ENCODE measurements at places on chromosomes 2 and 18. TPM values are rescaled to one million over a fixed set of nuclear protein-coding genes. Genes with fewer than 3 reads are reported as not detected.

GRCh38 chr2:88211003-88211808 is 41.1 kb downstream of the THNSL2 start:
- DNase-seq, result no peak

DNA sequence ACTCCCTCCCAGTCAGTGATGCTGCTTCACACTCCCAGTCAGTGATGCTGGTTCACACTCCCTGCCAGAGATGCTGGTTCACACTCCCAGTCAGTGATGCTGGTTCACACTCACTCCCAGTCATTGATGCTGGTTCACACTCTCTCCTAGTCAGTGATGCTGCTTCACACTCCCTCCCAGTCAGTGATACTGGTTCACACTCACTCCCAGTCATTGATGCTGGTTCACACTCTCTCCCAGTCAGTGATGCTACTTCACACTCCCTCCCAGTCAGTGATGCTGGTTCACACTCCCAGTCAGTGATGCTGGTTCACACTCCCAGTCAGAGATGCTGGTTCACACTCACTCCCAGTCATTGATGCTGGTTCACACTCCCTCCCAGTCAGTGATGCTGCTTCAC is 34.3 kb upstream of the KCNG2 start:
- no peak for DNase-seq

- no peak for DNase-seq
These were observed 295.3 kb downstream of the CDH7 start for GRCh38 chr18:66046032-66046602.

- DNase-seq, result no peak
These were observed 15.3 kb upstream of the ID2 start for GRCh38 chr2:8666581-8666980.

DNA sequence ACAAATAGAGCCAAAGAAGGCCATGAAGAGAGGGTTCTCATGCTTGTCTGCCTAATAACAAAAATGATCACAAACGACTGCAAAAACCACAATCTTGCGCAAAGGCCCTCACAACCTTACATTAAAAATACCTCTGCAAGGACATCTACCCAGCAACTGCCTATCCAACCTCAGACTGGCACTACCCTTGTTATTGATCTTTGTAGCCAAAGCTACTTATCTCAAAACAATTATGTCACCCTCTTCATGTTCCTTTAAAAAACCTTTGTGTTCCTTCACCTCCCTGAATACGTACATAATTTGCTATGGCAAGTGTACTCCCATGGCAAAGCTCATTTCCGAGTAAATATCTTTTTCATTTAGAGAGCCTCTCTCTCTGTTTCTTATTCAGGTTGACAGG is 44.1 kb downstream of the TMEM163 start:
- DNase-seq, result no peak

DNA sequence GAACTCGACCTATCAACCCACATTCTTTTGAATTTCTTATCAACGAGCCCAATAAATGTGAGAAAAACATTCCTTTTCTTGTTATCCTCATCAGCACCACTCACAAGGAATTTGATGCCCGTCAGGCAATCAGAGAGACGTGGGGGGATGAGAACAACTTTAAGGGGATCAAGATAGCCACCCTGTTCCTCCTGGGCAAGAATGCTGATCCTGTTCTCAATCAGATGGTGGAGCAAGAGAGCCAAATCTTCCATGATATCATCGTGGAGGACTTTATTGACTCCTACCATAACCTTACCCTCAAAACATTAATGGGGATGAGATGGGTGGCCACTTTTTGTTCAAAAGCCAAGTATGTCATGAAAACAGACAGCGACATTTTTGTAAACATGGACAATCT is 378.2 kb downstream of the STK39 start:
- no peak for DNase-seq

- no peak for DNase-seq
These were observed 121.3 kb upstream of the SYT4 start for GRCh38 chr18:43398601-43399000.

DNA sequence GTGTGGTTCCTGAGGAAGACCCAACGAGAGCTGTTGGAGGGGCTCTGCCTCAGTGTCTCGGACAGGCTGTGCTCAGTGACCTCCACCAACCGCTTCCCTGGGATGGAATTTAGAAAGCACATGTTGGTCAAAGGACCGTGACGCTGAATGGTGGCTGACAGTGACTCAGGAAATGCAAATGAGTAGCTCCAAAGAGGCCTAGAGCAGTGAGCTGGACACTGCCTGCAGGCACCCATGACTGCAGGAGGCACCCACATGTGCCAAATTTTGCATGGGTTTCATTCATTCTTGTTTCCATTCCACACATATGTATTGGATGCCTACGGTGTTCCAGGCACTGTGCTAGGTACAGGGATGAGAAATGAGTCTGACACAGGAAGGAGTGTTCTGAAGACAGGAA is 46.4 kb downstream of the ACKR3 start:
- DNase-seq, result no peak

DNA sequence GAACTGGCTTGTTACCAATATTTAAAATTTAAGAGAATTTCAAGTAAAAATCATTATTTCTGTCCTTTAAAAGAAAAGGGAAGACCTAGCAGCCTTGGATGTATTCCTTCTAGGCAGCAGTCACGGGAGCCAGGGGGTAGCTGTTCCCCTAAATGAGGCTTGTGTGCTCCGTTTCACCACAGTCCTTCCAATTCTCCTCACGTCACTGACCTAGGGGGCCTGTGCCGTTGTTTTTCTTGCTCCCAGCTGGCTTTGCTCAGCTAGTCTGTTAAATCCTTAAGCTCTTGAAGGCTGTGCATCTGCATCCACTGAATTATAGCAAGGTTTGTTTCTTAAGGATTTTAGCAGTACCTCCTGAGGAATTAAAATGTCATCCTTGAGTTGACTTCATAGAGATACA is 9.9 kb downstream of the KLHL23 start:
- DNase-seq, result no peak

GRCh38 chr2:67234440-67234839 is 162.7 kb upstream of the ETAA1 start:
- DNase-seq, result peak; percentile 70

DNA sequence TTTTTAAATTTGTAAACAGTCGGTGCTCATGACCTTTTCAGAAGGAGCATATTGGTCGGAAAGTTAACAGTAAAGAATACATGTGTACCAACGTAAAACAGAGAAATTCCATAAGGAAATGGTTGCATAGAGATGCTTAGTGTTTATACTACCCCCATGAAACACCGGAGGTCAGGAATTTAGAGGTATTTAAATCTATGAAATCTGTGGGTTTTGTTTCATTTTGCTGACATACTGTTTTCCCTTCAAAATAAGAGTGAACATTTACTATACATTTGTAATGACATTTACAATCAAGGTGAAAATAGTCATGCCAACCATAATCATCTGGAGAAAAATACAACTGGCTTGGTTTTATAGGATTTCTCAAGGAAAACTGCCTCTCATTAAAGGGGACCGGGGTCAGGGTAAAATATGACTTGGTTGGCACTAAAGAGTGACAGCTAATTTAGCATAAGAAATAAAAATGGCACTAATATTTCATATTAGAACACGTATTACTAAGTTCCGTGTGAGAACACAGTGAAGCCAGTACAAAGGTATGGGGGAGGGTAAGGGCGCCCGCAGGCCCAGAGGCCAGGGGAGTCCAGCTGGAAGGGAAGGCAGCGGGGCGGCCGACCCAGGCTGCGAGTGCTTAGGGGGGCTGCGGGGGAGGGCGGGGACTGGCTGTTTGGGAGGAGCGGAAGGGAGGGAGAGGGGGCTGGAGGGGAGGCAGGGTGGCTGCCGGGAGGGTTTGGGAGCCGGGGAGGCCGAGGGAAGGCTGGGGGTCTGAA is 1.1 kb upstream of the RNU4ATAC start:
- peak; percentile 69 for DNase-seq

DNA sequence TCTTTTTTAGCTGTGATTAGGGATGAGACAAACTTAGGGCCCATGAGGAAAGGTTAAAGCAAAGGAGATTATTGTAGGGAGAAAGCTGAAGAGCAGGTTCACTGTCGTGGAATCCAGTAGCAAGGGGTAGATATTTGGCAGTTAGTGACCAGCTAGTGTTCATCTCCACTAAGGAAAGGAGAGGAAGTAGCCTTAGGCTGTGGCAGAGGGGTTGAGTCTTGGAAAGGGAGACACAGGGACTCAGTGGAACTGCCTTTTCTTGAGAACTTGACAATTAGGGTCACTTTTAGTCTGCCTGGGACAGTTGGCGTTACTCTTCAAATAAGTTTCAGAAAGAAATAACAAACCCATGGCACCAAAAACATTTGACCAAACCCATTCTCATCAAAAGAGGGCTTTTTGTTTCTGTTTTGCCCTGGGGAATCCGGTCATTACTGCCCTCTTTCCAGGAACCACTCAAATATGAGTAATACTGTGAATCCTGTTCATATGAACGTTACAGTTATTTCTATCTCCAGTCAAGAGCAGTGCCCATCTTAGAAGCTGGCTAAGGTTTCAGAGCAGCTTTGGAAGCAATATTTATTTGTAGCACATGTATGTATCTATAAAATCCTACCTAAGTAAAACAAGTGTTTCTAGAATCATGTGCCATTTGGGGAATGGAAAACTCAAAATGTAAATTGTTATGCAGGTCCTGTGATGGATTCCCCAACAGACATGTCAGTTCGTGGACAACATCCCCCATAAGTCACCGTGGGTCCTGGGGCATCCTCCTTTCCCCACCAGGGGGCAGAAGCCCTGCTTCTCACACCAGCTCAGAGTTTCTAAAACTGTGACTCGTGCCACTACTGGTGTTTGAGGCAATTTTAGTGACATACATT is 77.3 kb upstream of the PHLPP1 start:
- peak; percentile 77 for DNase-seq

DNA sequence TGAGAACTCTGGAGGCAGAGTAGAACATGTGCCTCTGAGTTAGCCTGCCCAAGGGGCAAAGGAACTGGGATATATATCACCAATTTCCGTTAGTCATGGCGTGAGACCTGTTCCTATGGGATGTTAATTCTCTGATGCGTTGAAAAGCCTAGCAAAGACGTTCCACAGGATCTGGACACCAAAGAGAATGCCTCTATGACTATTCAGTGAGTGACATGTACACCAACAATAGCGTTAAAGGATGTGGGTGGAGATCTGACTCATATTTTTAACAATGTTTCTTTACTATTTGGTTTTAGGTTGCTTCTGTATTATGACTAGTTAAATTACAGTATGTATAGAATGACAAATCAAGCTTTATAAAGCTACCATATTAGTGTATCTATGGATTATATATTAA is 320.9 kb upstream of the MC4R start:
- DNase-seq, result no peak

DNA sequence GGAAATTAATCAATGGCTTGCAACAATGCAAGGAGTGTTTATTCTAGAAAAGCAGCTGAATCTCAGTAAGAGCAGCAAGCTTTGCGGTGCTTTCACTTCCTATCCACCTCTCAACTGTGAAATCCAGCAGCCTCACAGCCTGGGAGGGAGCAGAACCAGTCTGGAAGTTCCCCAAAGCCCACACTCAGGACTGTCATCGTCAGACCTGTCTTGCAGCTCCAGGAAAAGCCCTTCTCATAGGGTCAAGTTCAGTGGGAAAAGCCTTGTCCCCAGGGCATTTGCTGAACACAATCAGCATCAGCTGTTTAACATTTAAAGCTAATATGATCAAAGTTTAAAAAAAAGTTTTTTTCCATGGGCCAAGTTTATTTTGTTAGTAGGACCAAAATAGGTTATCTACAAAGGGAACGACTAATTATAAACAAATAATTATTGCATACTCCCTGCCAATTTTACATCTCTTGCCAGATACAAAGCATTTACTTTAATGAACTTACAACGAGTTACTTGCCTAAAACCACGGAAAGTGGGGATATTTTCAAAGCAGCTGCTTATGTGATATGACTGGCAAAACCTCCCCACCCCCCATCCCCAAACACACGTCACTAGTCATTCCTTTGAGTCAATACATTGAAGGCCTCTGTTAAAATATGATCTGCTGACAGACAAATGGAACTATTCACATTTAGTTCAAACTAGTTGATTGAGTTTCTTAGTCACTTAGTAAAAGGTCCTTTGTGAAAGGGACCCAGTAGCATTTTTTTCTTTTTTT is 36.8 kb downstream of the PARD6G start:
- no peak for DNase-seq

GRCh38 chr2:161650116-161651015 is 26.1 kb downstream of the SLC4A10 start:
- DNase-seq, result no peak

SUMO1 gene
- 23.4 TPM for total RNA-seq

RIF1 gene
- total RNA-seq, result 25.9 TPM

GALR1 gene
- total RNA-seq, result under 0.01 TPM

HMSD gene
- not detected for total RNA-seq

SLC14A1 gene
- 3.8 TPM for total RNA-seq

ACVR1C gene
- 0.27 TPM for total RNA-seq

PPP1R1C gene
- not detected for total RNA-seq

Measured in hematopoietic multipotent progenitor cell (in vitro differentiated cells).